Left lung (tissue), 14 donors: ENCODE measurements at places on chromosomes 1 and 21. TPM values are rescaled to one million over a fixed set of nuclear protein-coding genes. Genes with fewer than 3 reads are reported as not detected.
A peak's percentile ranks its signal among the peaks of the same experiment; 100 is the strongest.

- no peak for DNase-seq
Measured at GRCh38 chr1:119815361-119815760, 4.1 kb upstream of the REG4 start.

The MRPS6 gene
- 79.5 TPM for polyA plus RNA-seq

The FCRL6 gene
- 0.47 TPM for polyA plus RNA-seq

- no peak for DNase-seq
Measured at GRCh38 chr1:153488731-153489130, 28.3 kb upstream of the S100A7 start.

The DDI2 gene
- polyA plus RNA-seq, result 22.4 TPM

DNA sequence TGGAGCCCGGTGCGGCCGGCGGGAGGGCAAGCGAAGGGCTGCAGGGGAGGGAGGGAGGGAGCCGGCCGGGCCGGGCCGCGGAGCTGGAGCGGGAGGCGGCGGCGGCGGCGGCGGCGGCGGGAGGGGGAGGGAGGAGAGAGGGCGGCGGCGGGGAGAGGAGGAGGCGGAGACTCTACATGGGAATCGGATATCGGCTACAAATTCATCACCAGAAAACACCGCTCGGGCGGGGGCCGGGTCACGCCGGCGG lies at the start of gene AKT3:
AKT3 (minus strand) TSS at position 42 of the 250 bp plus-strand sequence. CDS start 7,073 bp downstream, outside the sequence.
- DNase-seq, result no peak

GRCh38 chr1:205652984-205653383 lies 21.2 kb upstream of the ELK4 start:
- DNase-seq, result no peak

DNA sequence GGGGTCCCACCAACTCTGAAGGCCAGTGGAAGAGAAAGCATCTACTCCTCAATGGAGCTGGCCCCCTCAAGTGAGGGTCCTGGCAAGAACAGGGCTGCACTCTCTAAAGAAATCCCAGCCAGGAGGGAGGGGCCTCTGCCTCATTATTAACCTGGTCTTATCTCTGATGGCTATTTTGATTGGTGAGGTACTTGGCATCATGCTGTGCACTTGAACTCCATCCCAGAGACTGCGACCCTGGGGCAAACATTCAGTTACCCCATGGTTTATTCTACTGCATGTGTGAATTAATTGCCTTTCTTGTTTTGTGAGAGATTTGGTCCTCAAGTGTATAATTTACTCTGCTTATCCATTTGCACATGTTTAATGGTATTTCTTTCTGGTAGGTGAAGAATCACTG lies 55.0 kb upstream of the ETV3 start:
- DNase-seq, result no peak

The TBX19 gene
- polyA plus RNA-seq, result 6.1 TPM

GRCh38 chr1:225750875-225751824 lies 26.5 kb upstream of the SRP9 start:
- DNase-seq, result no peak

DNA sequence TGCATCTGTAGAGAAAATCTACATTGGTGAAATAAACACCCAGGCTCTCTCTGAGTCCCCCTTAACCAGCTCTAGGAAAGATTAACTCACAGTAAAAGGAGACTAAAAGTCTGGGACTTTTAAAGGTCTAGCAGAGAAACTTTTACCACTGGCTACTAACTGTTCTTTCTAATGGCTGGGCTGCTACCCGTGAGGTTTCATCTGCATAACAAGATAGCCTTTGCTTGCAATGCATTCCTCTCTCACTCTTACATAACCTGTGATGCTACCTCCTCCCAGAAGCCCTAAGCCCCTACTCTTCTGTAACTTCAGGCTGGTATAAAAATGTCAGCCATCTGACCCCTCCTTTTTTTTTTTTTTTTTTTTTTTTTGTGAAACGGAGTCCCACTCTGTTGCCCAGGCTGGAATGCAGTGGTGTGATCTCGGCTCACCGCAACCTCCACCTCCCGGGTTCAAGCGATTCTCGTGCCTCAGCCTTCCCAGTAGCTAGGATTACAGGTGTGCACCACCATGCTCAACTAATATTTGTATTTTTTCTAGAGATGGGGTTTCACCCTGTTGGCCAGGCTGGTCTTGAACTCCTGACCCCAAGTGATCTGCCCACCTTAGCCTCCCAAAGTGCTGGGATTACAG lies 344.2 kb downstream of the RGS7 start:
- no peak for DNase-seq

- DNase-seq, result no peak
Measured at GRCh38 chr1:27609210-27609555, 5.2 kb upstream of the AHDC1 start.

The LCE1A gene
- not detected for polyA plus RNA-seq

- no peak for DNase-seq
Measured at GRCh38 chr1:184389446-184389845, 2.6 kb downstream of the C1orf21 start.

DNA sequence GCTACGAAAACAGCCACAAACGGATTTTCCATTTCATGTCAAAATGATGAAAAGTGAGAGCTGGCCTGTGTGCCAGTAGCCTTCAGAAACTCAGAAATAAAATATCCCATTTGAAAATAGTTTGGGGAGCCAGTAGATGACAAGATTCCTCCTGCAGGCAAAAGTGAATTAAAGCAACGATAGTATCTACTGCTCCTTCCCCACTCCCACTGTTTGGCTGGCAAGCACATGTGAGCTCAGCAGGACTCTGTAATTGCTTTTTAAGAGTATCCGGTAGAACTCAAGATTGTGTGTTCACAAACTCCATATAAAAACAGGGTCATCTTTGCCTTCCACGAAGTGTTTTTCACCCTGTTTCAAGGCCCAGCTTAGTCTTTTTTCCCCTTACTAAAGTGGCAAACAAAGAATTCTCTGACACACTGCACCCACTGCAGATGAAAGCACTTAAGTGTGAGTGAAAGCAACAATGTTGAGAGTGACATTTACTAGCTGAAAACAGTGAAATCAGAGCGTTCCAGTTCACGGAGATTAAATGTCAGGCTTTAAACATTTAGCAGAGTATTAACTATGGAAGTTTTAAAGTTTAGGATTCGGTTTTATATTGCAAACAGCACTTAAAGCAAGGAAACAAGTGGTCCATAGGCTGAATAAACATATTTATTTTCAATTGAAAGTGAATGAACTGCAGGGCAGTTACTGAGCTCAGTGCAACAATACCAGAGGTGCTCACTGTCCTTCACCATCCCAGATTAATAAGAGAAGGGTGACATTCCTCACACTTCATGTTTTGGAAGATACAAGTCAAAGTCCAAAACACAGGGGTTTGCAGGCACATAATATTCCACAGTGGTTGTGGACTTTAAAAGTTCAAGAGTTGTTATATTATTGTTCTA lies 70.0 kb downstream of the ALG14 start:
- DNase-seq, result no peak

DNA sequence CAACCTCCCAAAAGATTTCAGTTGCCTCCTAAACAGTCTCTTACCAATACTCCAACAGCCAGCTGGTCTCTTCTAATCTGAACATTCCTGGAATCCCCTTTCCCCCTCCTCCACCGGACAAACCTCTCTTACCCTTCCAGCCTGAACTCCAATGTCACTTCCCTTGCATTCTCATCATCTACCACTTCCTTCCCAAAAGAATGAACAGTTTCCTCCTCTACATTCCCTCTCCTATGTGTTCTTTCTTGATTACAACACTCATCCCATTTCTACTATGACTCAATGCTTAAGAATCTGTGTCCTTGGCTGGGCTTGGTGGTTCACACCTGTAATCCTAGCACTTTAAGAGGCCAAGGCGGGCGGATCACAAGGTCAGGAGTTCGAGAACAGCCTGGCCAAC lies 417.1 kb downstream of the SETD4 start:
- DNase-seq, result no peak

DNA sequence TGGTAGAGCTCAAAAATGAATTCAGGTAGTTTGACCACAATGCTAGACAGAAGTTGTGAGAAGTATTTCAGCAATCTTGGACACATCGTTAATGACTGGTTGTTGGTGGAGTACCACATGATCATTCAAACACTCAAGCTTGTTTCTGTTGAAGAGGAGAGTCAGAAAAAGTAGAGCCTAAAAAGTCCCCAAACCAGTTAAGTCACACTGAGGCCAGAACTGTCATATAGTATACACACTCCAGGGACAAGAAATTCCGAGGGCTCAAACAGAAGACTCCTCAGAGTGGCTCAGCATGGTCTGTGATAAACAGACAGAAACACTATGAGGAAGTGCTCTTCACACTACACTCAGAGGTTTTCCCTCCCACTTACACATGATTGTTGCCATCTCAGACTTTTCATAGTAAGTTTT lies 5.8 kb downstream of the TRIM33 start:
- DNase-seq, result no peak

The PHC2 gene
- 83.2 TPM for polyA plus RNA-seq

DNA sequence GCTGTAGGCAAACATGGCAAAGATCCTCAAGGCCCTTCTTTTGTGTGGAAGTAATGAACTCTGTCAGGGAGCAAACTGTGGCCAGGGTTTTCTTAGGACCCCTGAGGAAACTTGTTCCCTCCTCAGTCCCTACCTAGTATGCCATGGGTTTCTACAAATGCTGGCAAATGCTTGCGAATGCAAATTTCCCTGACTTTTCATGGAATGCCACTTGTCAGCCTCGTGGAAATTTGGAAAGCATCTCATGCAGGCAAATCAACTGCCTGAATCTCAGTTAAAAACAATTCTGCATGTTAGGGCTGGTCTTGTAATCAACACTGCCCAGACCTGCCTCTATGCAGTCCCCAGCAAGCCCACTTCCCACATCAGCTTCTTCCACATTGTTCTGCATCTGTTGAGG lies 334.9 kb upstream of the AJAP1 start:
- DNase-seq, result no peak

The TCHHL1 gene
- not detected for polyA plus RNA-seq

GRCh38 chr1:202807451-202807925 lies 733 bp downstream of the KDM5B start:
- DNase-seq, result peak; percentile 38

DNA sequence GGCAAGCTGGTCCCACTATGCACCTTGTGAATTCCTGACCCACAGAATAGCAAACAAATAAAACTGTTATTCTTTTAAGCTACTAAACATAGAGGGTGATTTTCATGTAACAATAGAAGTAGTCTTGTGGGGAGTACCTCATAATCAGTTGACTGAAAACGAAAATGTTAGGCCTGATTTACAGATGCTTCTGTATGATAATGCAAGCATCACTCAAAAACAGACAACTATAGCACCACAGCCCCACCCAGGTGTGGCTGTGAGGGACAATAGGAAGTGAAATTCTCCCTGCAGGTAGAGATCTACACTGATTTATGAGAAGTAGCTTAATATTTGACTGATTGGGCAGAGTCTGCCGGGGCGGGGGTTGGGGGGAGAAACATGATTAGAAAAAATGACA lies 26.5 kb upstream of the KRTAP19-8 start:
- DNase-seq, result no peak

- DNase-seq, result no peak
Measured at GRCh38 chr1:175134500-175134899, 58.1 kb downstream of the KIAA0040 start.

- DNase-seq, result no peak
Measured at GRCh38 chr1:245695211-245695610, 540.4 kb downstream of the KIF26B start.

The CFHR3 gene
- 0.87 TPM for polyA plus RNA-seq

- no peak for DNase-seq
Measured at GRCh38 chr1:109625601-109626560, 6.2 kb downstream of the AMPD2 start.

DNA sequence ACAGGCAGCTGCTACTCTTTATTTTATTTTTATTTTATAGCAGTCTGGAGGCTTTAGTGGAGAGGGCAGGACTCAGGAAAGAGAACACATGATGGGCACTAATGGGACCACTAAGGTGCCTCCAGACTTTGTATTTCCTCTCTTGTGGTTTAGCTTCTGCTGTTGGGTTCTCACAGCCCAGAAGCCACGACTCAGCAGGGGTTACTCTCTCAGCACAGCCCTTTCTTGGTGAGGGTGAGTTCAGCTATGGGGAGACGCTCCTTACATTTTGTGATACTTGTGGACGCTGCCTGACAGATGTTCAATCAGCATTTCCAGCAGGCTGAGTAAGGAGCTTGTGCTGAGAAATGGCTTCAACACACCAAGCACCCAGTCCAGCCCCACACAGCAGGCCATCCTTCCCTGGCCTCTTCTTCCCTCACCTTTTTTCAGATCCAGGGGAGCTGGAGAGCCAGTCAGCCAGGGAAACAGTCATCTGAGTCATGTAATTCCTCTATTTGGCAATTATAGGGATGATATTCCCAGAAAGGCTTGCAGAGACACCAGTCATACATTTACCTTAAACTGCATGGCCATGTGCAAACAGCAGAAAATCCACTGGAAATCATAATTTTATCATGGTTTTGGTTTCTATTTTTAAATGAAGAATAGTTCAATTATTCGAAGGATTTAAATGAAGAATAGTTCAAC lies 53.2 kb upstream of the RAB3GAP2 start:
- DNase-seq, result no peak

DNA sequence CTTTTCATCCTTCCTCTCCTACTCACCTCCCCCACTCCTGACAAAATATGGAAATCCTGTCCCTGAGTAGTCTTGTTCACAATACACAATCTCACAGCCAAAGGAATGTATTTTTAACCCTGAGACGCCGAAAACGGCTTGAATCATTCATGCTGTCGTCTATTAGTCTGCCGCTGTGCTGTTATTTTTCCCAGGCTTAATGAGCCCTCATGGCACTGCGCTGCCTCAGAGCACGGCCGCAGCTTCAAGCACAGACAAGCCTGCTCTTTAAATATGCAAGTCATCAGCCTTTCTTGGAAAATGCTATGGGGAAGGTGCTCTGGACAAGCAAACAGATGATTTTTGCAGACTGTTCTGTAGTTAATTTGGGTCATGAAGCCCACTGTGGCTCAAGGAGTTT lies 302.7 kb downstream of the DISC1 start:
- no peak for DNase-seq

DNA sequence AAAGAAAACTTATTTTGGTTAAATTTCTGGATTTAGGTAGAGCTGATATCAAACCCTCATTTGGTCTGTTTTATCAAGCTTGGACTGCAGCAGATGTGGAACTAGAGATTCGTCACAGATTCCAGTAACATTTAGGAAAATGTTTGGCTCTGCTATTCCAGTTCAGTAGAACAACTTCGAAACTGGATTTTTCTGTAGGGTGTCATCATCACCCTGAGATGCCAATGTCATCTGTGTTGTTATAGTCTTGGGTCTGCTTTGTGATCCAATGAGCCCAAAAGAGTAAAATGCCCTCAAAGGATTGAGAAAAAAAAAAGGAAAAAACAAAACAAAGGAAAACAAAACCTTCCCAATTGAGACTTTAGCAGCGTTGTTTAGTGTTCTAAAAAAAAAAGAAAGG lies 55.4 kb downstream of the LAMC2 start:
- DNase-seq, result no peak

DNA sequence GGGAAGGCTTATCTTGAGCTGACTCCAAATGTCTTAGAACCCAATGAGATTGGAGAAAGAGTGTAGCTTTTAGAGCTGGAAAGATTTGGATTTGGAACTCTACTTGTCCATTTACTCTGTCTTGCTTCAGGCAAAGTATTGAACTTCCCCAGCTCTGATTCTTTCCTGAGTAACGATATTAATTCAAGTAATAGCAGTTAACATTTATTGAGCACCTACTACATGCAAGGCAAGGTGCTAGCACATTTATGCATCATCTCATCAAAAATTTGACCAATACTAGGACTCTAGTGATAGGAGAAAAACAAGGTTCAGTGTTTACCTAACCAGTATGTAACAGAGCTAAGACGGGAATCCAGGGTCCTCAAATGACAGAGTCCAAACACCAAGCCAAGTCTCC lies 2.5 kb upstream of the LRRN2 start:
- DNase-seq, result no peak
